ENCODE measurements at places on chromosomes 13 and 19. TPM values are rescaled to one million over a fixed set of nuclear protein-coding genes. Genes with fewer than 3 reads are reported as not detected.

Gene CGB5
- not detected for polyA plus RNA-seq

Gene TEAD2
- 72.1 TPM for polyA plus RNA-seq

Gene SGCG
- 70.1 TPM for polyA plus RNA-seq

Gene URAD
- not detected for polyA plus RNA-seq

Gene MYH14
- polyA plus RNA-seq = 48.6 TPM

Gene KLHL1
- polyA plus RNA-seq = not detected

Gene MKNK2
- 116 TPM for polyA plus RNA-seq

Gene ALG5
- polyA plus RNA-seq = 17.8 TPM

Gene SCN1B
- 7.2 TPM for polyA plus RNA-seq

Gene CEACAM4
- polyA plus RNA-seq = not detected

Gene ARID3A
- polyA plus RNA-seq = 17.3 TPM

Gene SPACA4
- not detected for polyA plus RNA-seq
